ENCODE measurements at places on chromosomes 4 and X. TPM values are rescaled to one million over a fixed set of nuclear protein-coding genes. Genes with fewer than 3 reads are reported as not detected.

DNA sequence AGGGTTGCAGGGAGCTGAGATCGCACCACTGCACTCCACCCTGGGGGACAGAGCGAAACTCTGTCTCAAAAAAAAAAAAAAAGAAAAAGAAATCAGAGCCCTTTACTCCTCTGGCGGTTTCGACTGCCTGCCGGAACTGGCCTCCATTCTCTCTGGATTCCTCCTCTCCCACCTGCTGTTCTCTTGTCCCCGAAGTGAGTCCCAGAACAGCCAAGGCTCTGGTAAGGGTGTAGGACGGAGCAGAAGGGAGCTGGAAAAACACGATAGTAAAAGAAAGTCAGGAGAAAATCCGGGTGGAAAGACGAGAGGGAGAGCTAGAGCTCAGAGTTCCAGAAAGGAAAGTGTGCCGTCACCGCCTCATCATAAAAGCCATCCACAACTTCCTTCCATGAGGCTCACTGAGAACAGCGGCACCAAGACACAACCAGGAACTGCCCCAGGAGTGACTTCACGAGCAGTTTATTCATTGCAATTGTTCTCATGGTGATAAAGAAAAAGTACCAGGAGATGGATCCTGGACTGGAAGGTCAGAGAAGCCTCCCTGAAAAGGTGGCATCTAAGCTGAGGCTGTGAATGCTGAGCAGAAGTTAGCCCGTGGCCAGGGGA, 12.3 kb downstream of the TLR3 start:
- DNase-seq: no peak

GRCh38 chrX:39602195-39602594, 495.6 kb downstream of the BCOR start:
- DNase-seq: no peak

- no peak for DNase-seq
Observed at GRCh38 chrX:77433001-77433400, 14.2 kb upstream of the FGF16 start.

- DNase-seq: no peak
Observed at GRCh38 chr4:140556372-140557085, 12.2 kb downstream of the UCP1 start.

DNA sequence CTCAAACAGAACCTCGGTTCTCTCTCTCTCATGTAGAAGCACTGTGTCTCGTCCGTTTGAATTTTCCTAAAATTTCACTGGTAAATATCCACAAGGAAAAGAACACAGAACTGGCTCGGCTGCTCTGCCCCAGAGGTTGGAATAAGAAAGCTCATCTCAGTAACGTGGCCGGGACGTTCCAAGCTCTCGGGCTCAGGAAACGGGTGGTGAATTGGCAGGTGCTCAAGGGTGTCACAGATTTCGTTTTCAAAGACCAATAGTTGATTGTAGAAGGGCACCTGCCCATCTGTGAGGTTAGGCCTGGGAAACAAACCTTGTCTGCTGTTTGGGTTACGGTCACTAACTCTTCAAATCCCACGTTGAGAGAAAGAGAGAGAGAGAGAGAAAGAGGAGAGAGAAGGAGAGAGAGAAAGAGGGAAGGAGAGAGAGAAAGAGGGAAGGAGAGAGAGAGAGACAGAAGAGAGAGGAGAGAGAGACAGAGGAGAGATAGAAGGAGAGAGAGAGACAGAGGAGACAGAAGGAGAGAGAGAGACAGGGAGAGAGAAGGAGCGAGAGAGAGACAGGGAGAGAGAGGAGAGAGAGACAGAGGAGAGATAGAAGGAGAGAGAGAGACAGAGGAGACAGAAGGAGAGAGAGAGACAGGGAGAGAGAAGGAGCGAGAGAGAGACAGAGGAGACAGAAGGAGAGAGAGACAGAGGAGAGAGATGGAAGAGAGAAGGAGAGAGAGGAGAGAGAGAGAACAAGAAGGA, 106.6 kb downstream of the CRLF2 start:
- DNase-seq: no peak

- DNase-seq: no peak
Observed at GRCh38 chr4:87066403-87067123, 131.8 kb downstream of the AFF1 start.

DNA sequence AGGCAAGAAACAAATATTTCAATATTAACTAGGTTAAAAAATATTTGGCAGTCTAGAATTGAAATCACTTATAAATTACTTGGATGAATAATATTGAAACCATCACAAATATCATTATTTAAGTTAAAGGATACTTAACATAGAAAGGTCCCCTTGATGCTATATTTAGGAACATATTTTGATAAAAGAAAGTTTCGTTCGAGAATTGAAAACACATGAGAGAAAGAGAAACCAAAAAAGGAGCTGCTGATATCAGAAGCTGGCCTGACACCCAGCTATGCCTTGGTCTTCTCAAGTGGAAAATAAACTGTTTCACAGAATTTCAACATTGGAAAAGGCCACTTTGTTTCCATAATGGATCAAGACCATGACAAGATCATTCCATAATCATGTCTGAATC, 762.4 kb downstream of the DMD start:
- no peak for DNase-seq

- DNase-seq: peak; percentile 38
Observed at GRCh38 chrX:68827848-68828624, 785 bp upstream of the EFNB1 start.

GRCh38 chr4:85126991-85127591, 160.6 kb upstream of the WDFY3 start:
- DNase-seq: no peak

- DNase-seq: peak; percentile 49
Observed at GRCh38 chrX:15471028-15471427, 22.1 kb downstream of the PIR start.

- DNase-seq: no peak
Observed at GRCh38 chr4:102153391-102153790, 191.9 kb downstream of the SLC39A8 start.

GRCh38 chr4:108172231-108172752, 3.6 kb upstream of the LEF1 start:
- peak; percentile 24 for DNase-seq

DNA sequence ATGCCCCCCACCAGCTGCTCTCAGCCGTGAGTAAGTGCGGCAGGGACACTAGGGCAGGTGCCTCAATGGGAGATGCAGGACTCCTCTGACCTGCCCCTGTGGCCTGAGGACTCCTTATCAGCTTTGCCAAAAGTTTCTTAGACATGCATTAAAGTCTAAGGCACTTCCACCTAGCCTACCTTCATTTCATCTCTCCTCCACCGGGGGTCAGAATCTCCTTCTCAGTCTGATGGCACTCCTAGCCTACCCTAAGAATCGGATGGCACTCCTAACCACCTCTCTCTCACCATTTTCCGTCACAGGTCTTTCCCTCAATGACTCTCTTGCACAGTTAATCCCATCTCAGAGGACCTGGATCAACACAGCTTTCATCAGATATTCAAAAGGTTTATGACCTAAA, 85.9 kb downstream of the OTC start:
- DNase-seq: no peak

DNA sequence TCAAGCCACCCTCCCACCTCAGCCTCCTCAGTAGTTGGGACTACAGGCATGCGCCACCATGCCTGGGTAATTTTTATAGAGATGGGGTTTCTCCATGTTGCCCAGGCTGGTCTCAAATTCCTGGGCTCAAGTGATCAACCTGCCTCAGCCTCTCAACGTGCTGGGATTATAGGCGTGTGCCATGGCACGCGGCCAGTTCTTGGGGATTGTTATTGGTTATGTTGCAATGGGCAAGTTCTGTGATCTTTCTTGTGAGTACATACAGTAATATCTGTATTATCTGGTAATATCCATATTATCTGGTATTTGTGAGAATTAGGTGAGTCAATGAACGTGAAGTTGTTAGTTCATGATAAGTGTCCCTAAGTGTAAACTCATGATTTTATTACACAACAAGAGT, 90.3 kb upstream of the TBL1X start:
- DNase-seq: no peak

DNA sequence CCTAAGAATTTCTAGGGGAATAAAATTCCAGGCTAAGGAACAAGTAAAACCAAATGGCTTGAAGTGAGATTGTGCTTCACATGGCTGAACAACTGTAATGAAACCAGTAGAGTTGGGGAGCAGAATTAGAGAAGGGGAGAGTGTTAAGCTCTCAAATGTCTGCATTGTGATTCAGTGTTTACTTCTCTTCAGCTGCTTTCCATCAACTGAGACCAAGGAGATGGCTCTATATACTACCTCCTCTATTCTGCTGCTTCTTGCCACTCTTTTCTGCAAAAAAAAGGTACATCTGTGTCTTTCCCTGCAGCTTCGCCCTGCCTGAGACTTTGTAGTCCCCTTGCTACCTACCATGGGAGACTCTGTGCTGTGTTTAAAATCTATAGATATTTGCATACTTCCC, 73.5 kb downstream of the WDFY3 start:
- no peak for DNase-seq

- no peak for DNase-seq
Observed at GRCh38 chr4:79141530-79141929, 184.3 kb downstream of the NAA11 start.

- no peak for DNase-seq
Observed at GRCh38 chr4:114389070-114389685, 209.4 kb upstream of the UGT8 start.

DNA sequence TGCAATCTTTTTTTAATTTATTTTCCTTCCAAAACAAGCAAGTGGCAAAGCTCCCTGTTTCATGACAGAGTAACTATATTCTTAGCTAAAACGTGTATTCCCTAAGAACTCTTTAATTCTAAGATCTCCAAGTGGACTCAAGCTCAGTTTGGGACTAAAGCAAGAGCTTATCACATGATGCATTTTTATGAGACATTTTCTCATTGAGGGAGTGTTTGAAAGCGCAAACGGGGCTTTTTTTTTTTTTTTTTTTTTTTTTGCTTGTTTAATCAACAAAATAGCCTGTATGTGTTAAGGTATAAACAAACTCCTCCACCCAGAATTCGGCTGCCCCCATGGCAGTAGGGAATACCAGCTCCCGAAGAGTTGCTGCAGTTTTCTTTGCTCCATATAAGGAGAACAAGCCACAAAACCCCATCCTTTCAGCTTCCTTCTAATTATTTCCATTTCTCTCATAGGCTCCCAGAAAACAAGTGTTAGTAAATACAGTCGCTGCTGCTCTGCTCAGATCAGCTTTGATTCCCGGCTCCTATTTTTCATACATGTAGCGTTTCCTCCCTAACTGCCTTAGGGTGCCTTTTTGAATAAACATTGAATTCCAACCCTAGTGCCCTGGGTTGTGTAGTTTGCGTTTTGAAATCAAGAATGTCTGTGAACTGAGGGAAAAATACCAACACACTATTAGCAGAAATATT, 669 bp upstream of the PPARGC1A start:
- DNase-seq: no peak

- no peak for DNase-seq
Observed at GRCh38 chr4:27128443-27128842, 267.8 kb downstream of the STIM2 start.

GRCh38 chr4:78763763-78764387, 12.3 kb upstream of the BMP2K start:
- DNase-seq: no peak

- no peak for DNase-seq
Observed at GRCh38 chrX:118215346-118215745, 98.7 kb upstream of the KLHL13 start.

DNA sequence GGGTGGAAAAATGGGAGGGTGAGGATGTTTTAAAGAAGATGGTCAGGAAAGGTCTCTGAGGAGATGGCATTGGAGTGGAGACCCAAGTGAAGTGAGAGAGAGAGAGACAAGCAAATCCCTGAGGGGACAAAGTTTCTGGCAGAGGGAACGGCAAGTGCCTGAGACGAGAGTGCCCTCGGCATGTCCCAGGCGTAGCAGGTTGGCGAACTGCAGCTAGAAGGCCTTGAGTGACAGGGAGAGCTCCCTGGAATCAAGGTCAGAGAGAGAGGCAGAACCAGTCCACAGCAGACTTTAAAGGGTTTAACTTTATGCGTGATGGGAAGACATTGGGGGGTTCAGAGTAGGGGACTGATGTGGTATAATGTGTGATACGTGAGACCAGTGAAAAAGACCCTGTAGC, 150.2 kb upstream of the HAND2 start:
- no peak for DNase-seq

GRCh38 chr4:72971572-72971971, 97.9 kb downstream of the COX18 start:
- peak; percentile 97 for DNase-seq

Gene SPARCL1
- 0.34 TPM for total RNA-seq

Gene NAAA
- 15.9 TPM for total RNA-seq

Gene NAA11
- total RNA-seq: not detected

Gene DMRTC1
- total RNA-seq: not detected

Gene NDST4
- total RNA-seq: not detected

Gene SYTL5
- 8.4 TPM for total RNA-seq

Gene FAM156A
- total RNA-seq: 24.1 TPM

Gene GPRIN3
- total RNA-seq: 2.6 TPM

Gene AMER1
- 6.5 TPM for total RNA-seq

Gene RAI2
- total RNA-seq: 0.50 TPM

Gene FGD1
- 18.6 TPM for total RNA-seq

Data from astrocyte (in vitro differentiated cells and primary cell).